ENCODE measurements at places on chromosomes 12 and 14.

GRCh38 chr12:106093246-106093645 lies 45.5 kb downstream of the NUAK1 start:
- DNase-seq = no peak

GRCh38 chr12:130988261-130988660 lies 34.6 kb downstream of the ADGRD1 start:
- no peak for DNase-seq

DNA sequence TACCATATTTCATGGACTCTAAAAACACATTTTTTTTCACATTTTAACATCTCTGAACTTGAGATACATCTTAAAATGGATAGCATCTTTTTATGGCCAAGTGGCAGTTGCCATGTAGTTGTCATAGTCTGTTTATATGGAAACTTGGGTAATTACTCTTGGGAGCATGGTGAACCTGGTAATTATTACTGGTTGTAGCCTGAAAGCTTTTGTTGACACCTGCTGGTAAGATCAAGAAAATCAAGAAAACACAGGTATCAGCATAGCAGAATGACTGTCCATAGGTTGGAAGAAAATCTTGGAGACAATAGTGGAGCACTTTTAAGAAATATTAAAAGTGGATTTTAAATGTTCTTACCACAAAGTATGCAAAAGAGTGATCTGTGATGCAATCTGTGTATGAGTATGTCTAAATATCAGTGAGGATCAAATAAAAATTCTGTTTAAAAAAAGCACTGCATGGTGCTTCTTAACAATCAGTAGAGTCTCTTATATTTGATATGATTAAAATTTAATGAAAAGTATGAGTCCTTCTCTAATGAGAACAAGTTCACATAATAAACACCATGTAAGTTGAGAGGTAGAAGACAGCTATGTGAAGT lies 44.2 kb downstream of the TTC8 start:
- DNase-seq = peak; percentile 12

DNA sequence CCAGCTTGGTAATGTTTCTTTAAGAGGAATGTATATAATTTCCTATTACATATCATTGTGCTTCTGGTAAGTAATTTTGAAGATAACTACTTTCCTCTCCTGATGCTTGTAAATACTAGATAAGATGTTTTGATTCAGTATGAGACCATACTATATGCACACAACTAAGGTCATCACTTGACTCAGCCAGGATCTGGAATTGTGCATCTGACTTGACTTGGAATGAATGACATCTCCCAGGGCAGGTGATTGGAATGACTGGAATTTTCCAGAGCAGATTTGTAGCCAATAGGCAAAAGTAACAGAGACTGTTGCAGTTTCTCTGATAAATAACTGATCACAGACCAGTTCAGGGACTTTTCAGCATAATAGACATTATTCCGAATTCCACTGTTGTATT lies 11.1 kb downstream of the BEST3 start:
- DNase-seq = peak; percentile 29

GRCh38 chr12:90854136-90854689 lies 100.8 kb downstream of the CCER1 start:
- peak; percentile 67 for DNase-seq

DNA sequence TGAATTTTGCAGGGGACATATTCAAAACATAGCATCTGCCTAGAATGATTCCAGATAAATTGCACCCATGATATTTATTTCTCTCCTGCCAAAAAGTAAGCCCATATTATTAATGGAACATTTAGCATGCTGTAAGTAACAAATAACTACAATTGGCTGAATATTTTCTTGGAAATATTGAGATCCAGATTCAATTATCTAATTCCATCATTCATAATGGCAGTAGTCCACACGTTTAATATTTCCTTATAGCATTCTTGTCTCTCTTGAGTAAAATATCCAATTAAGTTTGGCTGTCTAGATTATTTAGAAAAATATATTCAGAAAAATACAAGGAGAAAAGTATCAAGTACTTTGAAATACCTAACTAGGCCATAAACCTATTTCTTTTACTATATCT lies 157.5 kb downstream of the FLRT2 start:
- DNase-seq = no peak

DNA sequence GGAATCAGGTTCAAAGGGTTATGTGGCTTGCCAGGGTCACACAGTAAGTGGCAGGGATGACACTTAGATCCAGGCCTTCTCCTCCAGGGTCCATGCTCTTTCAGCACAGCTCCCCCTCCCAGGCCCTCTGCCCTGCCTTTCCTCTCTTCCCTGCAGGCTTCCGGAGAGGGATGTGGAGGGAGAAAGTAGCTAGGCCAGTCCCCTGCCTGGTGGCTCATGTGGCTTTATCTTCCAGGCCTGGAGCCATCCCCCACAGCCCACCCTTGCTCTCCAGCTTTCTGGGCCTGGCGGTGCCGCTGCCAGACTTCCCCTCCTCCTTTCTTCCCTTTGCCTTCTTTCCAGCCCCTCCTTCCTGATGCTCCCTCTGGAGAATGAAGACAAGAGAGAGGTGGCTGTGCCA lies 1.7 kb downstream of the PSMB11 start:
- DNase-seq = no peak

GRCh38 chr14:51862176-51862796 lies 1.9 kb downstream of the GNG2 start:
- no peak for DNase-seq

GRCh38 chr14:54762296-54762695 lies 140.3 kb downstream of the GCH1 start:
- no peak for DNase-seq

DNA sequence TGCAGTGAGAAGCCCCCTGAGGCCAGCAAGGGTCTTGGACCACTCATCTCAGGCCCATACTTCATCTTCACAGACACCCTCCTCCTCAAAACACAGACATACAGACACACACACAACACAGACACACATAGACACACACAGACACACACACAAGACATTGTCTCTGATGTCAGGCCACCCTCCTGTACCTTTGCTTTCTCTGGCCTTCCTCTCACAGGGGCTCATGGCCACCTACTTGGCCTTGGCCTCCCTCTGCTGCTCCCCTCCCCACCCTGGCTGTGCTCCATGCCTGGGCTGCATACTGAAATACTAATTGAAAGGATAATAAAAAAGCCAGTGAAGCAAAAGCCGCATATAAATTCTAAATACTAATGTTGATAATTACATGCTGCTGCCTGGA lies 1.6 kb upstream of the SYNDIG1L start:
- no peak for DNase-seq

DNA sequence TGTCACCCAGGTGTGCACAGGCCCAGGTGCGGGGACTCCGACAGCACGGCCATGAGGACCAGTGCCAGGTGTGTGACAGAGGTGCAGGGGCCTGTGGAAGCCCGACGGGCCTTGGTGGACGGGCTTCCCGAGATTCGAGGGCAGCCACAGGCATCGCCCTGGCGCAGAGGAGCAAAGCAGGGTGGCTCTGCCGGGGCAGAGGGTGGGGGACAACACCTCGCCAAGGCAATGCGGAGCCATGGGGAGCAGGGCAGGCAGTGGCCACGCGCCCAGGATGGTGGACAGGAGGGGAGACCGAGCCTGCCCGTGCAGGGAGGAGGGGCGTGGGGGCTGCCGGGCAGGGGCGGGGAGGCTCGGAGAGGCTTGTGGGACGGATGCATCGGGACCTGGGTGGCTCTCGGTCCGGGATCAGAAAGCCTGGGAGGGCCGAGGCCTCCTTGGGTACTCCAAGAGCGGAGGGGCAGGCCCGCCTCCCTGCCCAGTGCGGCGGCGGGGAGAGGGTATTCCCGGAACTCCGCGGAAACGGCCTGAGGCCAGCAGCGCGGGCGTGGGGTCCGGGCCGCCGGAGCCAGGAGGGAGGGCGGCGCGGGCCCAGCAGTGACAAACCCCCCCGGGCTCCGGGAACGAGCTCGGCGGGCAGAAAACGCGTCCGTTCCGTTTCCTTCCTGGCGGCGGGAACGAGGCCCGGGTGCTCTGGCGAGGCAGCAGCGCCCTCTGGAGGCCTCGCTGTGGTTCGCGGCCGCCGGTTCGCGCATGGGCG lies 1.6 kb downstream of the TMEM121 start:
- DNase-seq = peak; percentile 72
